ENCODE measurements at places on chromosomes 11 and 22.

DNA sequence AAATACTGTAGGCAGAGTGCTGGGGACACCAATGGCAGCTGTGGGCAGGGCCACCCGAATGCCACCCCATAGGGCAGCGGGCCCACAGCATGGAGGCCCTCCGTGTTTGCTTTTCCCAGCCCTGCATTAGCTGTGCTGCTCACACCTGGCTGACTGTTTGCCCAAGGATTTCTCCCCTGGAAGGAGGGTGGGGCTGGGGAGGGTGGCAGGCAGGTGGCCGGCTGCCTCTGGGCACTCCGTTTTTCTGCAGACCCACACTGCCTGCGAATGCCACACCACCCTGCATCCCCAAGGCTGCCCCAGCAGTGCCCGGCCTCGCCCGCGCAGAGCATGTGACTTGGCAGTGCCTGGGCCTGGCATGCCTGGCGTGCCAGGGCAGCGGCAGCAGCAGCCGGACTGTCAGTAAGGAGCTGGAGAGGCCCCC lies 19.6 kb downstream of the DAGLA start:
- no peak for DNase-seq

DNA sequence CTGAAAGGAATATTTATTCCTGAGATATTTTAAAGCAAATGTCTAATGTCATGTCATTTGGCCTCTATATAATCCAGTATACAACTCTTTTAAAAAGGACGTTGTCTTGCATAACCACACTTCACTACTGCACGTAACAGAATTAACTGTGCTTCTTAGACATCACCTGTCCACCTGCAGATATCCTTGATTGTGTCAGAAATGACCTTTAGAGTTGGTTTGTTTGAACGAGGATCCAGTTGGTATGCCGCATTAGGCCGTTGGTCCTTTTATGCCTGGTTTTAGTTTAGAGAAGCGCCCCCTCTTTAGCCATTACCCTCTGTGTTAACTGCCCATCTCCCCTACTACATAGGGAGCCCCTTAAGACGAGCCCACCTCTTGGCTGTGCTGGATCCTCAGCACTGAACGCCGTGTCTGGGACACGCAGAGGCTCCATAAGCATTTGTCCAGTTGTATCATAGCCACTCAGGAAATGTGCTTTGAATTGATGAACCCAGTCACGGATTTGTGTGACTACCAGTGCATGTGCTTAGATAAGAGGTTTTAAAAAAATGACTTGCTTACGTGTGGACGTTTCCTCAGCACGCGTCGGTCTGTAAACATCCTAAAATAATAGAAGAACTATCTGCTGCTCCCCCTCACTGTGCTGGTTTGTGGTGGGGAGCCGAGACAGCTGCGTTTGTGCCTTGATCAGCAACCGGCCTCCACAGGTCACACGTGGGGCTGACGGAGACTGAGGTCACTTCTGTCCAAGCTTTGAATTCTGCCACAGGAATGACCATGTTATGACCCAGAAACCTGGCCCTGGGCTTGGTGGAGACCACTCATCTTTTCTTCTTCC lies 4.0 kb downstream of the MICAL2 start:
- no peak for DNase-seq

DNA sequence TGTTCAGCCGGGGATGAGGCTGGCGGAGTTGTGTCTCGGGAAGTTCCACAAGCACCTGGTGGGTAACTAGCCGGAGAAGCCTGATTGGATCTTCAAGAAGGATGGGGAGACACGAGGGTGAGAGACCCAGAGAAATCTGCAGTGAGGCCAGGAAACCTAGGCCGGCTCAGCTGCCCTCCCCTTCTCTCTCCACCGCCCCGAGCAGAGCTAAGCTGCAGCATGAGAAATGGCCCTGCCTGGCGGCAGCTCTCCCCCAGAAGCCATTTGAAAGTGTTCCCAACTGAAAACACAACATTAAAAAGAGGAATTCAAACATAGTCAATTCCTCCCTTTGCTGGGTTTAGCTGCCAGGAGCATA lies 77.8 kb upstream of the SHISAL1 start:
- DNase-seq = peak; percentile 6

DNA sequence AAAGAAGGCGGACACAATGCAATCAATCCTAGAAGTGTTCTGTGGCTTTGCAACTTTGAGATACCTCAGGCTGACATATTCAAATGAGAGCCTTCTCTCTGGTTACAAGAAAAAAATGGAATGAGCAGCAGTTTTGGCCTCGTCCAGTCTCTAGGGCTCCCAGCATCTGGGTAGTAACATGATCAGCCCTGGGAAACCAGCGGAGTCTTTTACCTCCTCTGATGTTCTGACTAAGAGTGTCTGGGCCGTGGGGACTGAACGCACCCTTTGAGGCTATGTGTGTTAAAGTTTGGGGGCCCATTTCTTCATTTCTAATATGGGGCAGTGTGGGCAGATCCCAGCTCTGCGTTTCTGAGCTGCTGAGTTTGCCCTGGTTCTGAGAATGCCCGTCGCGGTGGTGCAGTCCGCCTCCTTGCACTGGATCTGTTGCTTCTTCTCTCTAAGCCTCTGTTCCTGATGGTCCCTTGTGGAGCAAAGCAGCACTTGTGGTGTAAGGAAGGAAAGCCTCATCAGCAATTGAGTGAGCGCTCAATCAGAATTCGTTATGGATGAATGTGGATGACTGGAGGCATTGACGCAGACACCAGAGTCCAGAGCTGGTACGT lies 8.1 kb downstream of the PARVB start:
- DNase-seq = no peak

DNA sequence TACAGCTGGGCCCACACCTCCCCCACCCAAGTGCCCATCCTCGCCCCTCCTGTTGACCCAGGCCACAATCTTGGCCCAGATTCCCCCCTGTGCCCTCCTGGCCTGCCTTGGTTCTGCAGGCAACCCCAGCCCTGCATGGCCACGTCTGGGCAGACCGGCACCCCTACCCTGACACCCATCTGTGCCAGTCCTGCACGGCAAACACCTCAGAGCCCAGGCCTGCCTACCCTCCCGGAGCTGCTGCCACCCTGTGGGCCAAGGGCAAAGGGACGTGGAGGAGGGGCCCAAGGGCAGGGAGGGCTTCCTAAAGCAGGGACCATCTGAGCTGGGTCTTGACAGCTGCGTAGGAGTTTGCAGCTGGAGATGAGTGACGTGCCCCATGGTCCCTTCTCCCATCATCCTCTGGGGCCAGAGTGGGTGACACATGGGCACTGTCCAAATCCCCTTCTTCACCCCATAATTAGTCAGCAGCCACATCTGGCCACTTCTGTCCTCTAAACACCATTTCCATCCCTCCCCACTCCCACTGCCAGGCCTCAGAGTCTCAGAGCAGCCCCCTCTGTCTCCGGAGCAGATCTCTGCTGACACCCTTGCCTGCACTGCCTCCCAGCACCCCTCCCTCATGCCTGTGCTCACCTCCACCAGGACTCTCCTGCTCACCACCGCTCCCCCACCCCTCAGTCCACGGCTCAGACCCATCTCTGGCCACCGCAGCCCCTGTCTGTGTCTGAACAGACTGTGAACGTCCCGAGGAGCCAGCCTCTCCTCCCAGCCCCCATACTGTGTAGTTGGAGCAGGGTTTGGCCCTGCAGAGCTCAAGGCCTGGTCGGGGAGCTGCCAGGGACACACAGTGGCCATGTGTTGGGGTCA lies 35.6 kb upstream of the PPARA start:
- peak; percentile 70 for DNase-seq

GRCh38 chr11:31702966-31703365 lies 108.2 kb downstream of the PAX6 start:
- no peak for DNase-seq

- no peak for DNase-seq
These were observed 109.7 kb downstream of the DCDC1 start for GRCh38 chr11:31259797-31260196.

- no peak for DNase-seq
These were observed 405.0 kb downstream of the BRD1 start for GRCh38 chr22:49422701-49423100.

DNA sequence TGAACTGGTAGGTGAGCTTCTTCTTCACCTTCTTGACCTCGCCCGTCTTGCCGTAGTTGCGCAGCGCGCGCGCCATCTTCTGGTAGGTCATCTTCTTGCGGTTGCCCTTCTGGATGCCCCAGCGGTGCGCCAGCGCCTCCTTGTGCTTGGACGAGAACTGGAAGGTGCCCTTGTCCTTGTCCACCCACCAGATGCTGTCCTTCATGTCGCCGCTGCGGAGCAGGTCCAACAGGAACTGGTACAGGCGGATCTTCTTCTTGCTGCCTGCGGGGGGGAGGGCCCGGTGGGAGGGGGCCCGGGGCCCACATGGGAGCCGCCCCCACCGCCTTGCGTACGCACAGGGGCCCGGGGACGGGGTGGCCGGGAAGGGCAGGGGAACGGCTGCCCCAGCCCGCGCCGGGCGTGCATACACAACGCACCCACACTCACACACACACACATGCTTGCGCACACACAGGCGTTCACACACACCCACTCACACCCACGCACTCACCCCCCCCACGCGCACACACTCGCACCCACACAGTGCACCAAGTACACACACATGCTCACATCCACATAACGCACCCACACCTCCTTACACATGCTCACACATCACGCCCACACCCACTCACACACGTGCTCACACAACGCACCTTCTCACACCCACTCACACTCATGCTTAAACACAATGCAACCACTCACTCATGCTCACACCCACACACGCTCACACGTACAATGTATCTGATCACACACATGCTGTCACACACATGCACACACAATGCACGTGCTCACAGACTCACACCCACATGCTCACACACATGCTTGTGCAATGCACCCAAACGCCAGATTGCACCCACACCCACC lies 3.0 kb upstream of the MYBPC3 start:
- peak; percentile 94 for DNase-seq

- no peak for DNase-seq
These were observed 9.1 kb downstream of the PHF5A start for GRCh38 chr22:41459431-41459830.

- DNase-seq = no peak
These were observed 22.9 kb upstream of the SLC22A12 start for GRCh38 chr11:64568041-64568571.

DNA sequence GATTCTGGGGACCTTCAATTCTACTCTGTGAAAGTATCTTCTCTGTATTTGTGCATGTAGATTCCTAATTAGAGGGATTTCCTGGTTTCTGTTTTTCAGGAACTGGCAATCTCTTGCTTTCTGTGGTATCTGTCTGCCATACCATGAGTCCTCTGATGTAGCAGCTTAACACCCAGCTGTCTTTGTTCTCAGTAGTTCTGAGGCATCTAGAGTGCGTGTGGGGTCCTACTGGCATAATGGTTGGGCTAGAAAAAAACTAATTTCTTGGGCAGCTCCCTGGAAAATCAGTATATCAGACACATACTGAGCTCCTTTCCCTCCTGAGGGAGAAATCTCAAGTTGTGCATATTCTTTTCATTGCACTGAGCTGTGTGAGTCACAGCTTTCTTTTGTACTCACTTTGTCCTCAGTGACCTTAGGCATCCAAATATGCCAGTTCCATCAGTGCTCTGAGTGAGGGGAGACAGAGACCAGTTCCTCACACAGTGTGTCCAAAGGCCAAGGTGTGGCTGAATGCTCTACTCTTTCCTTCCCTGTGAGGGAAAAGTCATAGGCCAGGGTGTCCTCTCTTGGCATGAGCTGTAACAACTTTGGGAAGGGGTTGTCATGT lies 35.5 kb upstream of the SLC22A24 start:
- no peak for DNase-seq

DNA sequence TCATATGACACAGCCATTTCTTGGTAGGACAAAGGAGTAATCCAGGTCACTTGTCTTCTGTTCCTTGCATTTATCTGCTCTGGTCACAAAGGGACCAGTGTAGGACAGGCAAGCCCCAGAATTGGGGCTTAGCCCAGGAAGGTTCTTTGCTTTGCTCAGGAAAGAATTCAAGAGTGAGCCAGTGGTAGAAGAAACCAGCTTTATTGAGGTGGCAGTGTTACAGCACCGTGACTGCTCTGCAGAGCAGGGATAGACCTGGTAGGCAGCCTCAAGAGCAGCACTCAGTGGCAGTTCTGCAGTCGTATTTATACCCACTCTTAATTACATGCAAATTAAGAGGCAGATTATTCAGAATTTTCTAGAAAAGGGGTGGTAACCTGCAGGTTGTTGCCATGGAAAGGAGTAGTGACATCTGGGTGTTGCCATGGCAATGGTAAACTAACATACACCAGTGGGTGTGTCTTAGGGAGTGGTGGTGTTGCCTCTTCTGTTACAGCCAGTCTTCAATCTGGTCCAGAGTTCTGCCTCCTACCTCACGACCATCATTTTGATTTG lies 84.9 kb upstream of the RAB1B start:
- no peak for DNase-seq

Data from upper lobe of left lung (tissue), 6 donors.